CD4-positive, alpha-beta T cell treated with Interleukin-2 at 100 ng/mL for 4 hours (primary cell): ENCODE measurements at places on chromosomes 2 and 18.

DNA sequence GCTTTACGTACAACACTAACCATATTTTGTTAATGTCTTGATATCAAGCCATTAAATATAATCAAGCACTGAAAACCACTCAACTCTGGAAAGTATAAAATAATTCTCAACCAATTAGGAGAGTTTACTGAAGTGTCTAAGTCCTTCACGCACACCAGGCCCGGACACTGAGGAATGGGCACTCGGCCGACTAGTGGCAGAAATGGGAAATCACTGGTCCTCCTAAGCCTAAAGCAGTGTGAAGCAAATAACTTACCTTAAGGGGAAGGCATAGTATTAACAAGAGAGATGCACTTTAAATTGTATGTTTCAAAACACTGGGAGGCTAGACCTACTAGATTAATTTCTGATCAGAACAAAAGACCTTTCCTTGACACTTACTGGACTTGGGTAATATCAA, 45.7 kb downstream of the FAM210A start:
- DNase-seq: no peak

DNA sequence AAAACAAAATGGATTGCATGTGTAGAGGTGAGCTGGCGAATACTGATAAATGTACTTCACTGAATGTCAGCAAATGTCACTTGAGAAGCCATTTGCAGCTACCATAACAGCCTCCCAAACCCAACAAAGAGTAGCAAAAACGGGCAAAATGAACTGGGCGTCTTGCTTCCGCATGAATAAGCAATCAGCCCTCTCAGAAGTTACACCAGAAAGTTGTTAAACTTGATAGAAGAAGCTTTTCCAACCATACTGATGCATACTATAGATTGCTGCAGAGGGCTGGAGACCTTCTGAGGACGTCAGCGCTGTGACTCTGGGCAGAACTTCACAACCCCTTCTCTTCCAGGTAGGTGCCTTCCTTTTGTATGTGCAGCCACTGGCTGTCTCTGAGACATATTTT, 18.7 kb upstream of the SIX3 start:
- DNase-seq: no peak

- no peak for DNase-seq
Measured at GRCh38 chr18:6449213-6449612, 34.5 kb upstream of the L3MBTL4 start.

DNA sequence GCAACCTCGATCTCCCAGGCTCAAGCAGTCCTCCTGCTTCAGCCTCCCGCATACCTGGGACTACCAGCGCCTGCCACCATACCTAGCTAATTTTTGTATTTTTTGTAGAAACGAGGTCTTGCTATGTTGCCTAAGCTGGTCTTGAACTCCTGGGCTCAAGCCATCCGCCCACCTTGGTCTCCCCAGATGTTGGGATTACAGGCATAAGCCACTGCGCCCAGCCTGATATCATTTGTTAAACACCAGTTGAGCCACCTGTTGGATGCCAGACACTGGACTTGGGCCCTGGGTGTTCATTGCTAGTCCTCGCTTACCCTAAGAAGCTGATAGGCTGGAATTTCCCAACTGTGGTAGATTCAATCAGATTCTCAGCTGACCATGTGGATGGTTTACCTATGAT, 79.8 kb downstream of the ITGB1BP1 start:
- no peak for DNase-seq

DNA sequence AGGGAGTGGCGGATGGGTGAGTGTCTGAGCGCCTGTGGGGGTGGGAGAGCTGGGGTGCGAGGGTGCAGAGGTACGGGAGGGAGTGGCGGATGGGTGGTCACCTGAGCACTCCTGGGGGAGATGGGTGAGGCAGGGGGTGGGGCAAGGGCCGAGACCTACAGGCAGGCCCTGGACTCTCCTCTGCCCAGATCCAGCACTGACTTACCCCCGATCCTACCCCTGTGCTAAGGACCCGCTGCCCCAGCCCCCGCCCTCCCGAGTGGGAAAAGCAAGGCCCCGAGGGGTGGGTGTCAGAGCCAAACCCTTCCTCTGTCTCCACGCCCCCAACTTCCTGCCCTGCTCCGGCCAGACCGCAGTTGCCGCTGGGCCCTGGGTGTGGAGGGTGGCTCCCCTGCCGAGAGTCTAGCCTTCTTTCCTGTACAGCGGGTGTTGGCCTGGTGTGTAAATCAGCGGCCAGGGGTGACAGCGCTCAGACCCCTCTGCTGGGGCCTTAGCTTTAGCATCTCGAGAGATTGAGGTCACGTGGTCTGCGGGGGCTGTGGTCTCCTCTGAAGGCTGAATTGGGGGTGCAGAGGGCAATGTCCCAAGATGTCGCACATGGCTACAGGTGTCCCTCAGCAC, 12.5 kb downstream of the BOK start:
- no peak for DNase-seq

DNA sequence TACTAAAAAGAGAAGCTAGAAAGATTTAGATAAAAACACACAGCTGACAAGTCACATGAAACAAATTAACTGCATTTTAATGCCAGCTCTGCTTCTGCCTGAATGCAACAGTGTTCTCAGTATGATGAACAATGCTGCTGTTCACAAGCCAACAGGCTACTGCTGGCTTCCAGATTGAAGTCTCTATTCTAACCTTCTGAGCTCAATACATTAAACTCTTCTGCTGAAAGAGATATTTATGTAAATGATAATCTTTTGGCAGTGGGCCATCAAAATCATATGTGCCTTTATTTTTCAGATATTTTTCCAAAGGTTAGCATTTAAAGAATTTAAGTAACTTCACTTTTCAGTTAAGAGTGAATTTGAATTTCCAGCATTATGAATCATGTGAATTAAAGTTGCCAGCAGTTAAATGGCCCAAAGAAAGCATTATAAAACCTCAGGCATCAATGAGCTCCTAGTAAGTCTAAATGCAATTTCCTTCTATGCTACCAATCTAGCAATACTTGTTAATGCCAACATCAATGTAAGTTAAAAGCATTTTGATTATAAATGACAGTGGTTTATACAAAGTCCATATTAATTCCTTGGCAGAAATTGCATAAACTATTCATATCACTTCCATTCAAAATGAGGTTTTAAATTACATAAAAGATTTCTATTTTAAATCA, 72.4 kb downstream of the ID2 start:
- DNase-seq: no peak

- no peak for DNase-seq
Measured at GRCh38 chr18:57559314-57559713, 27.2 kb downstream of the FECH start.

DNA sequence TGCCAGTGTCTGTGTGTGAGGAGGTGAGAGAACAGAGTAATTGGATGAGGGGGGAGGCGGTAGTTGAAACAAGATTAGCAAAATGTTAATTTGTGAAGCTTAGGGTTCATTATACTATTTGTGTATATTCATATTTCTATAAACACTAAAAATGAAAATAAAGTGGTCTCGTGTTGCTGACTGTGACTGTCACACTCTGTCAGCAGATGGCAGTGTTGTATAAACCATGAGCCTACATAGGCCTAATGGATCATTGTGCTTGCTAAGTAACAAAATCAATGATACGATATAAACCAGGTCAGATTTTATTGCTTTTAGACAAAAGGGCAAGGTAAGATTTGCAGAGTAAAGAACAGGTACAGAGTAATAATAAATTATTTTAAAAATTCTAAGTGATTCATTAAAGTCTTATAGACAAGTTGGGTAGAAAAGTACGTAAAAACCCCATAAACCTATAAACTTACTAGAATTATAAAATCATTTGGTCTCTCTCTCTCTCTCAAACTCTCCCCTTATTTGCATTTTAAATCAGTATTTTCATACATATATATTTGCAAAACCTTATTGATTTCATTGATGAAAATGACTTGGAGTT, 182.7 kb downstream of the RPIA start:
- peak; percentile 53 for DNase-seq

DNA sequence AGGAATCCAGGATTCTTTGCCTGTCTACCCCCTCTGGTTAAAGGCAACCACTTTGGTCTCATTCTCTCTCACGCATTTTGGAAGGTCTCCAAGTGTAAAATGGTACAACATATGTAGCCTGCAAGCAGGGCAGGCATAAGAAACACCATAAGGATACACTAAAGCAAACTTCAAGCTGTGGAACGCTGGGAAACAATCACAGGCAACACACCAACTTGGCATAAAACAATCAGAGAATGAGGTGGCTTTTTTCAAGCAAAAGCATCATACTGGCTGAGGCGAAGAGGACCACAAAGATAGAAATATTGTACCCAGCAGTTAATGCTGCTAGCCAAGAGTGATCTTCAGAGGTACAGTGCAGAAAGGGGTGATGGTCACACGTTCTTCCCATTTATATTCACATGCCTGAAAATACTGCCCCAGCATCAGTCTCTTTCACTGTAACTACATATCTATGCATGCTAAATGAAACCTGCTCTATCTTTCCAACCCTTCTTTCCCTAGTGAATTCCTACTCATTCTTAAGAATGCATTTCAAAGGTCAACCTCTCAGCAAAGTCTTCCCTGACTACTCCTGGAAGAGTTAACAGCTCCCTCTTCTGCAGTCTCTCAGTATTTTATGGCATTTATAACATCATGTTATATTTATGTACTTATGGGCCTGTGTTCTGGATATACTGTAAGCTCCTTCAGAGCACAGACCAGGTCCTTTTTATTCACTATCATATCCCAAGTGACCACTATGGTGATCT, 71.9 kb upstream of the GALNT5 start:
- no peak for DNase-seq

GRCh38 chr18:12973562-12974213, 17.5 kb upstream of the CEP192 start:
- DNase-seq: peak; percentile 24

DNA sequence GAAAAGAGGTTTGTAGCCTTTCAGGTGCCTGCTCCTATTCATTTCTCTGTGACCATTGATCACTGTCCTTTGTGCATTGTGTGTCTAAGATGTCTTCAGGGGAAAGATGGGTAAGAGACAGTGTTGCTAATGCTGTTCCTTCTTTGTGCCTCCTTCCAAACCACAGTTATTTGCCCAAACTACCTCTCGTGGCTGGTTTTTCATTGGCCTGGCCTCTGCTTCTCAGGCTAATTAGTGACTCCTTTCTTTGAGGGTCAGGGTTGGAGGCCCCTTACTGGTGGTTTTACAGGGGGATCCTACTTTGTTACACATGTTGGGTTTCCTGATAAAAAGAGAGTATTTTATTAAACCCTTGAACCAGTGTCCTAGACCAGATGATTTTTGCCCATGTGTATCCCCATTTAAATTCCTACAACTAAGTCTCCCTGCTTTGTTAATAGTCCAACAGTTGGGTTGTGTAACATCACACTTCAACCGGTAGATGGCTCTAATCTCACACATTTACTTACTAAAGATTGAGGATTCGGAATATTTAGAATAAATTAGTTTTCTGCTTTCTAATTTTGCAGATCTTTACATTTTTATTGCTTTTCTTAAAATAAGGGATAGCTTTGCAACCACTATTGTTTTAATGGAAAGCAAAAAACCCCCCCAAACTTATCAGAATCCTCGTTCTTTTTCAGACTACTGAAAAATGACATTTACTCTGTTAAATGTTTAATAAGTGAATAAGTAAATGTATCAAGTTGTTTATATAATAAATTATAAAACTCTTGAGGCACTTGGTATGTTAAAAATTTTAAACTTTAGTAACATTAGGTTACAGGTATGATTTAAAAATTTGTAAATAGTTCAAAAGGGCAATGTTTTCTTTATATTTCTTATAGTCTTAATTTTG, 2.4 kb downstream of the MARS2 start:
- peak; percentile 38 for DNase-seq

DNA sequence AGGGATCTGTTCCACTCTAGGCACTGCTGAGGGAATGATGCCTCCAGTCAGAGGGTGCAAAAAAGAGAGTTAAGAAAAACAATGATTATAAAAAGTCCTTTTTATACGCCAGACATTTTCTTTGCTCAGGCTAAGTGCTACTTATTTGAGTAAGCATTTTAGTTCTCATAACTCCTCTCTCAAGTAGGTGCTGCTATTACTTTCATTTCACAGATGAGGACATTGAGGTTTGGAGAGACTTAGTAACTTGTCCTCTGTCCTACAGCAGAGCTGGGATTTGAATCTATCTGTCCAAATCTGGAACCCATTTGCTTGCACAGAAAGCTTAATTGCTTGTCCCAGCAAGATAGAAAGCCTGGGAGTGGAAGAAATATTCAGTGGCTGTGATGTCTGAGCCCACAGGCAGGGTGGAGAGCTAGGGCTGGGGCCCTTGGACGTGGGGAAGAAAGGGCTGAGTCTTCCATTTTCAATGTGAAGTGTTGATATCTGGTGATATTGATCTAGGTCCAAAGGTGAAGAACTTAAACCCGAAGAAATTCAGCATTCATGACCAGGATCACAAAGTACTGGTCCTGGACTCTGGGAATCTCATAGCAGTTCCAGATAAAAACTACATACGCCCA, 5.8 kb downstream of the IL37 start:
- no peak for DNase-seq

DNA sequence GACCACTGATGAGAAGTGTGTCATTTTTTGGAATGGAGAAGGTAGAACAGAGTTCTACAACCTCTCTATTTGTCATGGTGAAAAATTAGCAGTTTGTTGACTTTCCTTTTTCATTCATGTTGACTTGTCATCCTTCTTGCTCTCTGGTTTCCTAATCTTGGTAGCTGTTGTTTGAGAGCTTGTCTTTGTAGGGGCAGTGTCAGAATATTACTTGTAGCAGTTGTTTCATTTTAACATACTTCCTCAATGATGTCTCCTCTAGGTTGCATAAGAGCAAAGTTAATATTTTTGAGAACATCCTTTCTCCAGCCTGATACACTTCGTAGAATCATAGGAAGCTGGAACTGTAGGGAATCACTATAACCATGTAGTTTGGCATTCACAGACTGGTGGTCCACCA, 368.2 kb upstream of the FANCL start:
- DNase-seq: no peak

DNA sequence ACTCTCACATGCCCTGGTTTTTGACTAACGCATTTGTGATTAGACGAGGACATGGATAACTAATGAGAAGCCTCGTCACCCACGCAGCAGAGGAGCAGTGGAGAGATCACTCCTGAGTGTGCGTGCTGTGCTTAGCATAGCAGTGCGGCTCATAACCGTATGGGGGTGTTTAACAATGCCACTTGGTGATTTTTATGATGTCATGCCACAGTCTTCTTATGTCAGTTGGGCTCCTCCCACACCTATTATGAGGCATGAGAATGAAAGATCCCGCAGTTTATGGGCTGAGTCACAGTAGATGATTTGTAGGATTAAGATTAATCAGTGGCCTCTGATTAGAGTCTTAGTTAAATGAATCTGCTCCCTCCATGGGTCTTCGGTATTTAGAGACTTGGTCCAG, 2.5 kb upstream of the SMIM21 start:
- DNase-seq: no peak

GRCh38 chr2:161745866-161746614, 121.8 kb downstream of the SLC4A10 start:
- DNase-seq: no peak
